ENCODE measurements at places on chromosomes 2 and 18.

DNA sequence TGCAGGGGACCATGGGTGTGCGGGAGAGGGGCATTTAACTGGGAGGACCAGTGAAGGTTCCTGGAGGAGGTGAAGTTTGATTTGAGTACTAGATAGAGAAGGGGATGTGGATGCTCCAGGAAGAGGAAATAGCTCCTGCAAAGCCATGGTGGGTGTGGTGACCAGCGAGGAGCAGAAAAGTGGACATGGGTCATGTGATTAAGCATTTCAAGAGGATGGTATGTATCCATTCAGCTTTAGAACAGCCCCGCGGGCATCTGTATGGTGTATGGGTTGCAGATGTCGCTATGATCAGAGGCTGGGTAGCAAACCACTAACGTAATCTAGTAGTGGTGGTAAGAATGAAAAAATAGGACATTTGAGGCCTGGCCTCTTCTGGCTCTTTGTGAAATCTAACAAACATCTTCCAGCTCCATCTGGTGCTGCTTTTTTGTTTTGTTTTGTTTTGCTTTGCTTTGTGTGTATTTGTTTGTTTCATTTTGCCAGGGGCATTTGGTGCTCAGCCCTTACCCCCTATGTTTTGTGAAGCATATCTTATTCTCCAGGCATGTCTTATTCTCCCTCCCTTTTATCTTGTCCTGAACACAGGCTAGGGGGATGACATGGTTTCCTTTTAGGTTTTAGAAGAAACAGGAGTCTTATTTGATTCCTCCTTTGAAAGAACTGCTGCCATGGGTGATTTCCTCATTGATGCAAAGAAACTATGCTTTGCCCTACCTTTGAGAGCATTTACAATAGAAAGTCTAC is 226.1 kb downstream of the LRRTM1 start:
- DNase-seq = no peak

GRCh38 chr2:68282811-68283418 is 30.6 kb upstream of the PPP3R1 start:
- DNase-seq = no peak

DNA sequence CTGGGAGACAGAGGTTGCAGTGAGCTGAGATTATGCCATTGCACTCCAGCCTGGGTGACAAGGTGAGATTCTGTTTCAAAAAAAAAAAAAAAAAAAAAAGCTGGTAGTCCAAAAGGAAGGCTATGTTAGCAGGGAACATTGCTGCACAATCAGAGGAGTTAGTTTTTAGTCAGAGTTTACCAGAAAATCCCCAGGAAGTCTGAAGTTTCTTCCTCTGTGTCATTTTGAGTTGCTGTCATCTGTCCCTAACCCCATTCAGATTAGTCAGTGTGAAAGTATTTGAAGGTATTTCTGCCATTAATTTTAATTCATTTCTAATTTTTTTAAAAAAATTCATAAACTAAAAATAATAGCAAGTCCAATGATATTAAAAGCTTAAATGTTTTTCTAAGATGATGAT is 33.5 kb upstream of the CERS6 start:
- DNase-seq = no peak

GRCh38 chr2:8418721-8419120 is 263.1 kb upstream of the ID2 start:
- DNase-seq = no peak

DNA sequence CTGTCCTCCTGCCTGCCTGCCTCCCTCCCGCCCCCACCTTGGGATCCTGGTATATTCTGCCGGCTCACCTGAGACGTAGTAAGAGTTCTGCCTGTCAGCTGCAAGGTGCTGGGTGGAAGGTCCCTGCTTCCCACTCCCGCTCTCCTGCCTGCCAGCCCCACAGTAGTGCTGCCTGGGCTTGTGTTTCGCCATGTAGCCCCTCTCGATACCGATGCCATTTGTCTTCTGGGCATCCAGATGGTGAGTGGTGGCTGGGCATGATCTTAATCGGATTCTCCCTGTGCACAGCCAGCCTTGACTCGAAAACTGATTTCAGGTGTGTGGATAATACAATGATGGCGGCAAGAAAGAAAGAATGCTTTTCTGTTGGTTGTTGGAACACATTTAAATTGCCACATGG is 184.9 kb downstream of the AGAP1 start:
- no peak for DNase-seq

- no peak for DNase-seq
These were observed 246.8 kb upstream of the RASGRP3 start for GRCh38 chr2:33229646-33230045.

DNA sequence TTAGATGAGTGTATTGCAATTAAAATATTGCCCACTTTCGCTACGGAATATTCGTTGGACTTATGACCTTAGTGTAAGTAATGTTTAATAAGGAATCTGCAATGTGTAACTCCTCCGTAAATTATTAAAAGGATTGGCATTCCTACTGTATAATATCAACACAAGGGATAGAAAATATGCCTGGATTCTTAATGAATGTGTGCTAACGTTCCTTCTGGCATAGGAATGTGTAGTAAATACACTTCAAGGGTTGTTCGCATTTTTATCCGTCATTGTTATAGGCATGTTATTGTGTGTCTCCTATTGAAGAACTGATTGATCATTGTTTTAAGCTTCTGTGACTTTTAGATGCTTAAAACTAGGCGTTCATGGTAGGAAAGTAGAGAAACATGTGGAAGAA is 134.5 kb downstream of the NEDD4L start:
- no peak for DNase-seq

GRCh38 chr2:10993001-10993481 is 81.3 kb downstream of the KCNF1 start:
- DNase-seq = no peak

DNA sequence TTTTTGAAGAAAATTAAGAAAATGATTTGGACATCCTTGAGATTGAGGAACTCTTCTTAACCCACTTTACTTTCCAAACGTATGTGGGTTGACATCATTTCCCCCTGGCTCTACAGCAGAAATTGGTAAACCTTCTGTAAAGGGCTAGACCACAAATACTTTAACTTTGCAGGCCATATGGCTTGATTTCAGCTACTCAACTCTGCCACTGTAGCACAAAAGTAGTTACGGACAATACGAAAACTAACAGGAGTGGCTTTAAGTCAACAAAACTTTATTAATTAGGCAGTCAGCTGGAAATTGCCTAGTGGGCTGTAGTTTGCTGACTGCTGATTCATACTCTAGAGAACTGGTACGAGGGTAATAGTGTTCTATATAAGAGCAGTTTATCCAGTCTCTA is 83.2 kb upstream of the DTNB start:
- DNase-seq = no peak

DNA sequence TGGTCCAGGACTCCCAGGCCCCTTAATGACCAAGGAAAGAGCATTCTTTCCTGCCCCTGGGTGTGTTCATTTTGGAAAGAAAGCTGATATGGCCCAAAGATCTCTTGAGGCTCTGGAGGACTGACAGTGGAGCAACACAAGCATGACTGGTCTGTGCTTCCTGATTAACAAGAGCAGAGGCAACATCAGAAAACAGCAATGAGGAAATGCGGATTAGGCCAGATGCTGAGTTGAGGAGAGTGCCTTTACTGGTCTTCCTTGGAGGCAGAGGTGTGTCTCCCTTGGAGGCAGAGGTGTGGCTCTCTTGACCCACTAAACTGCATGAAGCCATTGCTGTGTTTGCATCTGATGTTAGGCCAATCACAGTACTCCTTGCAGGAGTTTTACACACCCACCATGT is 19.9 kb downstream of the IL36B start:
- DNase-seq = no peak

GRCh38 chr2:217773539-217773938 is 229.3 kb downstream of the TNS1 start:
- DNase-seq = no peak

- no peak for DNase-seq
These were observed 1.3 kb upstream of the DPYSL5 start for GRCh38 chr2:26846334-26847306.

DNA sequence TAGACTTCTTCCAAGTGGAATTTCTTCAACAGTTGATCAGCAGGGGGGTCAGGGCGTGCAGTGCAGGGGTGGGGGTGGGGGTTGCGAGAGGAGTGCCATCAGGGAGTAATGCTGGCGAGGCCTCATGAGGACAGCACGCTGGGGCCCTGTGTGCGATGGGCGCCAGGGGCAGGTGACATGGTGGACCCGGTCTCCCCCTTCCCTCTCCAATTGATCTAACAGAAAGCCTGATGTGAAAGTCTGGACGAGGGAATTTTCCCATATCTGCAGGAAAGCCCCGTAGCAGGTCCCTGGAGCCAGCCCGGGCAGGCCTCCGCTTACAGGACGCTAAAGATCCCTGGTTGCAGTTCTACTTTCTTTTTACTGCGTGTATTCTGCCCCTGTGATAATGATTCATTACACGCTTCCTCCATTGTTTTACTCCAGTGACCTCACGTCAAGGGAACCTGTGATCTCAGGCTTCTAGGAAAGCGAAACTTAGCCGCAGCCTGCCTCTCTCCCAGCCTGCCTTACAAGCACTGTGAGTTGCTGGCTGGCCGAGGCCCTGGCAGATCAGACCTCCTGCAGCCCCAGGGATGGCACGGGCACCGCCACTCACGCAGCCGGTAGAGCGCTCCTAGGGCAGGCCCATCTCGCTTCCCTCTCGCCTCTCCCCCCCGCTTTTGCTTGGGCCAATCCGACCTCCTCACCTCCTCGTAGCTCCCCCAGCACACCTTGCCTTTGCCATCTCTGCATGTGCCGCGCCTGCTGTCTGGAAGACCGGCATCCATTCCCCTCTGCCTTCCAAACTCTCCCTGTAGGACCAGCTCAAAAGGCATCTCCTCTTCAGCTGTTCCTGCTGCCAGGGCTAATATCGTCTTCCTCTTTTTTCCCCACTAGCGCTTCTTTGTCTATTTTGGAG is 19.2 kb downstream of the NEURL3 start:
- peak; percentile 49 for DNase-seq

GRCh38 chr2:71923887-71924533 is 223.7 kb downstream of the CYP26B1 start:
- DNase-seq = no peak

DNA sequence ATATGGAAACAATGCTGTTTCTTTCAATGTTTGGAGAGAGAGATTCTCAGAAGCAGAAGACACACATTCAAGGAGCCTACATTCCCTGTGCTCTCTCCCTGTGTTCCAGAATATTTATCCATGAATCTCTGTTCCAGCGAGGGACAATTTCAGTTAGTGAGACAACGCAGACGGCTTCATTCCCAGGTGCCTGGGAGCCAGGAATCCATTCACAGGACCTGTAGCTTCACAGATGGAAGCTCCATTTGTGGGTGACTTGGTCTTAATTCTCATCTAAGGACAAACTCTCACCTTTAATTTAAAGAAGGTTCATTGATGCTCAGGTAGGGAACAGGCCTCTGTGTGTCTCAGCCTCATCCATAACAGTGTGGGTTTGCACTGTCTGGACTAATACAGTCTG is 1156.6 kb downstream of the RPIA start:
- no peak for DNase-seq

DNA sequence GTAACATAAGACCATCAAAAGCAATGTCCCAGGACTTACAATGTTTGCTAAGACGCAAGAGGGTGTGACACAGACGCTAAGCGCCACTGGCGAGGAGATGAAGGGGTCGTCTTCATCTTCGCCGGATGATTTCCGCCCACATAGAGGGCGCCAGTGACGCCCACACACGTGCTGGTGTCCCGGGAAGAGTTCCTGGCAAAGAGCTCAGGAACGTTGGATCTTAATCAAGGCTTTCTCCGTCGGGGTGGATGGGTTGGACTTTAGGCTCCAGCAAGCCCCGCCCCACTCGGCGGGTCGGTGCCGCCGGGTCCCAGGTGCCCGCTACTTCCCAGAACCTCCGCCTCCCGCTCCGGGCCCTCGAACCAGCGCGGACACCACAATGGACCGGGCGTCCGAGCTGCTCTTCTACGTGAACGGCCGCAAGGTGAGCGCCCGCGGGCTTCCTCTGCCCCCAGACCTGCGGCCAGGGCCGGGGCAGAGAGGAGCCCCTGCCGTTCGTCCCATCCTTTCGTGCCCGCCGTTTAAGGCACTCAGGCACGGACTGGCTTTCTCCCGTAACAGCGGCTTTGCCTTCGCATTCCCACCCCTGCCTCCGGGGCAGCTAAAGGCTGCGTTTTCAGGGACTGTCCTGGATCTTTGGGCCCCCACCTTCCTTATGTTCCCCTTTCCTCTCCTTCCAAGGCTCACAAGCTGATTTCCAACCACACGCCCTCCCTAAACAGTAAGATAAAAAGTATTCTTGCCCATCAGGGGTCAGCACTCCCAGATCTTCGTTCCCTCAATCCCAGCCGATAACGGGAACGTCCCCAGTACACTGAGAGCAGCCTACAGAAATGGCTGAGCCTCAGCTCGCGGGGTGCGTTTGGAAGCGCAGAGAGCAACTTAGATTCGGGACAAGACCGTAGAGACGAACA is at the start of gene AOX1:
Gene AOX1 (plus strand): TSS at position 285 of the 914 bp plus-strand sequence. CDS start 95 bp downstream, at position 380.
- DNase-seq = no peak

- DNase-seq = no peak
These were observed 44.9 kb downstream of the DYSF start for GRCh38 chr2:71498261-71498701.

DNA sequence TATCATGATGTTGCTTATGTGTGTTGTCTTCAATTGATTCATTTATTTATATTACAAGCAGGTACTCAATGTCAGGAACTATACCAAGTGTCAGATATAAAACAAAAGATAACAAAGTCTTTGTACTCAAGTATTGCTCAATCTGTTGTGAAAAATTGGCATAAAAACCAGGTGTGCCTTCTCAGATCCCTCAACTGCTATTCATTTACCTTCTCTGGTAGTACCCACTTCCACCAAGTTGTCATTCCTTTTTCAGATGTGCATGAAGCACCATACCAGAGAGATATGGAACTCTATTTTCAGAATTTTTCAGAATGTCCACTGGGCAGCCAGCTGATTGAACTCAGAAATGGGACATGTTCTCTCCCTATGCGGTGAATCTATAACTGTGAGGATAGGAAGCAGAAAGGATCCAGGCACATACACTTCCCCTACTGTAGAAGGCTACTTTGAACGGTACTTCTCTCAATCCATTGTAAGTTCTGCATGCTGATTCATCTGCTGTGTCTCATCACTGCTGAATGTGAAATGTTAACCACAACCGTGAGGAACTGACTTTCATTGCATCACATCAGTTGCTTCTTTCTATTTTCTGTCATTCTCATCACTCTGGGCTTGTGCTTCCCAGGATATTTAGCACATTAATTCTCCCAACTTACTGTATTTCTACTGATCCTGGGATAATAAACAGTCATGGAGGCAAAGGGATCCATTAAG is 1621.3 kb downstream of the SUCLG1 start:
- DNase-seq = no peak

Data from right renal pelvis (tissue), 4 donors.